ENCODE measurements at places on chromosomes 12 and 14.

- DNase-seq, result no peak
Measured at GRCh38 chr14:88931321-88932110, 107.1 kb downstream of the TTC8 start.

- no peak for DNase-seq
Measured at GRCh38 chr12:113683574-113683973, 211.9 kb upstream of the LHX5 start.

- no peak for DNase-seq
Measured at GRCh38 chr14:55901291-55901690, 216.9 kb upstream of the PELI2 start.

DNA sequence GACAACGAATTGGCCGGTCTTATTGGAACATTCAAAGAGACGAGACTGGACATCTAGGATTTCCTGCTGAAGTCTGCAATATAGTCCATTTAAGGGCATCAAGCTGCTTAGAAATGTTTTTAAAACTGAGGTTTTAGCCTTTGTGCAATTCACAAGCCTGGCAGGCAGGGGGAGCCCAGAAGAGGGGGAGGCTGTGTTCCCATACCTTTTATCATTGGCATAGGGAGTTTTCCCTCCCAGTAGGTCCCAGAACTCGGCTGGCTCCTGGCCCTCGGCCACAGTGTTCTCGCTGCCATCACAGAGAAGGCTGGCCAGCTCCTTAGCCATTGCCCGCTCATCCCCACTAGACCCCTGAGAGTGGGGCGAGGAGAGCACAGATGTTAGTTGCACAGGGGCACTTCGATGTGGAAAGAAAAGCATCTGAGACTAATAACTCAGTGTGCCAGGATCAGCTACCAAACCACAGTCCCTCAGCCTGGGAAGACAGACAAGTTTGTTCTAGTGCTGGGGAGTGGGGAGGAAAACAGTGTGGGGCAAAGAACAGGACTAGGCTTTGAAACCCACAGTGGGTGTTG is 15.1 kb downstream of the AVIL start:
- DNase-seq, result no peak

DNA sequence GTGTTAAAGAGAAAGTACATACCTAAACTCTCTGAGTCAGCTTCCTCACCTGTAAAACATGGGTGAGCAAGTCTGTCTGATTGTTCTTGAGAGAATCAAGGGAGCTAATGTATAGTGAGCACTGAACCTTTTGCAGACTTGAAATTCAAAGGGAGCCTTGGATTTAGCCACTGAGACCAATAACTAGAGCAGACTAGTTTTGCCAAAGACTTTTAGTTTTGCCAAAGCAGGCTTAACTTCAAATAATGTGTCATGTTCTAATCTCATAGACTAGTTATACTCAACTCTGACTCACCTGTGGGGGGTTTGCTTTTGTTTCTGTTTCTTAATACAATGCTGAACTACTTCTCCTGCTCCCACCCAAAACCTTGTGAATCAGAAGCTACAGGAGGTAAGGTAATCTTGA is 123.7 kb downstream of the SLC25A21 start:
- DNase-seq, result no peak

GRCh38 chr14:80491131-80491530 is 279.8 kb upstream of the DIO2 start:
- DNase-seq, result no peak

DNA sequence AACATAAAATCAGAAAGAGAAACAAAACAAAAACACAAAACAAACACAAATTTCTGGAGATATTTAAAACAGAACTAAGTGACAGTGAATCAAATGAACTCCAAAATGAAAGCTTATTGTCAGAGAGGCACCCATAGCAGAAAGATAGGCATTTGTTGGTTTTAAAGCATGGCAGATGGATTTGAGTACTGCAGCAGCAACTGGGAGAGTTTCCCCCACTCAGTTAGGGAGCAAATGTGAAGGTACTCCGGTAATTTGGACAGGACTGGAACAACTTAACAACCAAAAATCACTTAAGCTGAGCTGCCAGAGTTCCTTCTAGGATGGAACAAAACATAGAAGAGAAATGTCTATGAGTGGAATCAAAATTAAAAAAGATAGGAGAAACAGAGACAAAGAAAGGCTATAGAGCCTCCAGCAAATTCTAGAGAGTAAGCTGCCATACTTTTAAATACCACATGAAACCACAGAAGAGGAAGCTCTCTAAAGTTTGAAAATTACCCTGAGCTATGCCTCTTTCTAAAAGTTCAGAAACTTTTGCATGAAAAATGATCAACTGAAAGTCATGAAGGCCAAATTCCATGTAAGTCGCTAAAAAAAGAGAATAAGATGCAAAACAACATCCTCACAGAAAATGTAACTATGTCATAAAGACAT is 1248.3 kb upstream of the USP15 start:
- DNase-seq, result no peak

DNA sequence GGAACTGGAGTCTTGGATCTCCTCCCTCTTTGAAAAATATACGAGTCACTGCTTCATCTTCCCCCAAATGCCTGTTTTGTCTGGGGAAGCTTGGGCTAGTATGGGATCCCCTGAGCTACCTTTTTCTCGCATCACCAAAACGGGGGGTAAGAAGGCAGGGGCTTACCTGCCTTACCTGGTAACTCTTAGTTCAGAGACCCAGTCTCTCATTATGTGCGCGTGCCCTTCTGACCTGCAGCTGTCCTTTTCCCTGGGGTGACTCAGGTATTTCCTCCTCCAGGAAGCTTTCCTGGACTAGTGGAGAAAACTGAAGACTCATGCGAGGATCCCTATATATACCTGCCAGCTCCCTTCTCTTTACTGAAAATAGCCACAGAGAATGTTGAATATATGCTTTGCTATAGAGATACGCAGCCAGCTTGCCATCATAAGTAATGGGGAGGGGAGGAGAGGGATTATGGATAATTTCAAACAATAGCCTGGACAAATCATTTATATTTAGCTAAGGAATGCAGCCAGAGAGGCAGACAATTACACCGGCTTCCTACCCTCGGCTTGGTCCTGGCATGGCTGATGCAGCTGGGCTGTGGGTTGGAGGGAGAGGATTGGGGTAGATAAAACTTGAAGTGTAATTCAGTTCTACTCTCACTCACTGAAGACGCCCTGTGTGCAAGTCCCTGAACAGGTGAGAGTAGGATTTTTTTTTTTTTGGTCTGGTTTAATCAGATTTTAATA is 1.1 kb downstream of the TSPAN9 start:
- no peak for DNase-seq

DNA sequence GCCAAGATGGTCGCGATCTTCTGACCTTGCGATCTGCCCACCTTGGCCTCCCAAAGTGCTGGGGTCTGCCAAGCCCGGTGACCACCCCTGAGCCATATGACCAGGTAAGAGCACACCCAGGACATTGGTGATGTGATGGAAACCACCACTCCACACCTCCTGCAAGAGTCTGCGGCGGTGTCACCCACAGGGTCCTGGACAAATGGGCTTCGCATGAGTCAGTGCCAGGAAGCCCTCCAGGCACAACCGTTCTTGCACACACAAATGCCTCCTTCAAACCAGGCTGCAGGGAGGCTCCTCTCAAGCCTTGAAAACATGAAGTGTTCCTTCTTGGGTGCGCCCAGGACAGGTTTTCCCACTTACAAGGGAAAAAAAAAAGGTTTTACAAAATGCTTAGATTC is 16.6 kb downstream of the PITPNM2 start:
- DNase-seq, result no peak

DNA sequence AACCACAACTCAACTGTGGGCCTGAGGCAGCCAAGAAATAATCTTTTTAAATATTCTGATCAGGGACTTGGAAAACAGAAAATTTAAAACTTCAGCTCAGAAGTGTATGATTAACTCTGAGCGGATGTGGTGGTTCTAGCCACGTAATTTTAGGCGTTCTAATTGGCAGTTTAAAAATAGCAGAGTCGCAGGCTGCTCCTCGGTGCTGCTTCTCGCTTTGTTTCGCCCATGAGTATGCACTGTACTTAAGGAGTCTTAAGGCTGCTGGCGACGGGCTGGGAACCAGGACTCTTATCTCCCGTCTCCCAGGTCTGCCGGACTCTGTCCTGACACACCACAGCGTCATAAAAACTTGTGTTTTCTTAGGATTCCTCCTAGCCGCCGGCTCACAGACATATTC is 113.4 kb upstream of the PELI2 start:
- DNase-seq, result no peak

DNA sequence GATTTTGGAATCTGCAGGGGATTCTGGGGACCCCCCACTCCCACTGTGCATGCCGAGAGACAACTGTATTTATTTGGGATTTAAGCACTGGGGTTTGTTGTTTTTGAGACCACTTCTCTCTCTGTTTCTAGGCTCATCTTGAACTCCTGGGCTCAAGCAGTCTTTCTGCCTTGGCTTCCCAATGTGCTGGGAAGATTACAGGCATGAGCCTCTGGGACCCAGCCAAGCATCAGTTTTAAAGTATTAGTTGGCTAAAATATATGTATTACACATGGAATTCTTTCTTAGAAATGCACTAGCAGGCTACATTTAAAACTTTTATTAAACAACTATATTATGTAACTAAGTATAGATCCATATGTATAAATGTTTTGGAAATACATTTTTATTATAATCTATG is 78.3 kb downstream of the AEBP2 start:
- no peak for DNase-seq

- DNase-seq, result no peak
Measured at GRCh38 chr12:65613692-65614091, 210.6 kb upstream of the HMGA2 start.

DNA sequence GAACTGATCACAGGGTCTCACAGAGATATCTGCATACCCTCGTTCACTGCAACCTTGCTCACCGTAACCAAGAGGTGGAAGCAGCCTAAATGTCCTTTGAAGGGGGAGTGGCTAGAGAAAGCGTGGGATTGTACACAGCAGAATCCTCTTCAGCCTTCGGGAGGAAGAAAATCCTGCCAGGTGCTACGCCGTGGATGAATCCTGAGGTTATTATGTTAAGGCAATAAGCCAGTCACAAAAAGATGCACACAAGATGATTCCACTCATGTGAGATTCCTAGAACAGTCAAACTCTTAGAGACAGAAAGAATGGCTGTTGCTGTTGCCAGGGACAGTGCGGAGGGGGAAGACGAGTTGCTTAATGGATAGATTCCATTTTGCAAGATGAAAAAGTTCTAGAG is 39.6 kb upstream of the SFSWAP start:
- no peak for DNase-seq

- DNase-seq, result no peak
Measured at GRCh38 chr12:100793182-100793581, 1.4 kb upstream of the ANO4 start.

- DNase-seq, result no peak
Measured at GRCh38 chr14:79056879-79057278, 886.7 kb downstream of the NRXN3 start.

- DNase-seq, result no peak
Measured at GRCh38 chr12:75058228-75058627, 151.4 kb downstream of the KCNC2 start.

GRCh38 chr14:50656776-50657175 is 11.3 kb downstream of the SAV1 start:
- DNase-seq, result no peak

GRCh38 chr12:52089491-52089890 is 10.0 kb downstream of the SMIM41 start:
- no peak for DNase-seq

DNA sequence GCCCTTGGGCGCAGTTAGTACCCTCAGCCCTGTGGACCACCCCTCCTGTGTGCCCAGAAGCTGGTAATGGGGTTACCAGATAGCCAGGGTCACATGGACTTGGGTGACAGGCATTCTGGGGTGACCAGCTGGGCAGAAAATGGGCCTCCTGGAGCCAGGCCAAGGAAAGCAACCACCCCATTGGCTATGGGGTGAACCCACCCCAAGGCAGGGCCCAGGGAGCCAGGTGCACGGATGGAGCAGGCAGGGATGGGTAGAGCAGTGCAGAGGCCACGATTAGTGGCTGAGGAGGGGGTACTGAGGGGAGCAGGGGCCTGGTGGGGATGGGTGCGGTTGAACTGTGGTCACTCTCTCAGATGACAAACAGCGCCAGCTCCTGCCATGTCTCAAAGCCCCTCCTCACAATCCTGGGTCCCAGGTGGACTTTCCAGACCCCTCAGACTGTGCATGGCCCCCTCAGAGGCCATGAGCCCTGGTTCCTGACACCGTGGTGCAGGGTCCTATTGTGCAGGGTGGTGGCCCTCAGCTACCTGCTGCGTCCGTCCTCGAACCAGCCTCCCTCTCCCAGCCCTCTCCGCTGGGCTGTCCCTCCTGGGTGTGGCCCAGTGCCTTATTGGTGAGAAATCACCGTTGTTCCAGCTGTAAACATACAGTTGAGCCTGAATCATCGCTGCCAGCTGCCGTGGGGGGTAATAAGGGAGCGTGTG is 23.4 kb upstream of the BEGAIN start:
- DNase-seq, result no peak

GRCh38 chr14:98932431-98933325 is 339.3 kb downstream of the BCL11B start:
- DNase-seq, result no peak

- DNase-seq, result no peak
Measured at GRCh38 chr14:99267837-99268781, 3.9 kb downstream of the BCL11B start.

DNA sequence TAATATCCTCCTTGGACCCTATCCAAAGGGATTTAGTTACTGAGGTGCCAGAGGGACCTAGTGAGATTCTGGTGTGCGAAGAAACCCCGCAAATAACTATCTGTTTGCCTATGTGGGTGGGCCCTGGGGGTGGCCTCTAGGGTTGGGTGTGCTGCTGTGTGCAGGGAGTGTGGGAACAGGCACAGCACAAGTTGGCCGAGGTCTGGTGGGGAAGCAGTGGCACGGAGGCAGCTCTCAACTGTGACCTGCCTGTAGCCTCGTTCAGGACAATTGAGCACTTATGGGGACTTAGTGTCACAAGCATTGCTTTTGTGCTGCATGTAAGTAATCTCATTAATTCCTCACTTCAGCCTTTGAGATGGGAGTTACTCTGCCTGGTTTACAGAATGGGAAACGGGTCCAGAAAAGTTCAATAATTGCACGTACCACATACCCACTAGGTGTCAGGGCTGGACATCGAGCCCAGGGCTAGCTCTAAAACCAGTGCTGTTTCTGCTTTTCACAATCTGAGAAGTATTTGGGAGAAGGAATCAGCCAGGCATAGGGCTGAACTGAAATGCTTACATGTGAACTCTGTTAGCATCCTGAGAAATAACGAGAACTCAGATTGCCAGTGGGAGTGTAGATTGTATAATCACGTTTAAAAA is 58.8 kb downstream of the TECPR2 start:
- DNase-seq, result no peak

DNA sequence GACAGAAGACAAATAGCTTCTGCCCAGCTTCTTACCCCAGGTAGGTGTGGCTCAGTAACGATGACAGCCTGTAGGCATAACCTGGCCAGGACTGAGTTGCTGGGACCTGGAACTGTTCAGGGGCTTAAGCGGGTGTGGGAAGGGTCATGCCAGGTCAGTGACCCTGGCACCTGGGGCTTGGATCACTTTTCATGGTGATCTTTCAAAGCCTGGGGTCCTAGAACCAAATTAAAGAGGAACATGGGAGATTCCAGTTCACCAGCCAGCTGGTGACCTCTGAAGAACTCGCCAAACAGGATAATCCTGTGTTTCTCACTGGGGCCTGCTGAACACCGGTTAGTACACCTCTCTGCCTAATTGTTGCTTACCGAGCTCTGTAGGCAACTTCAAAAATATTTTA is 102.6 kb upstream of the LMNTD1 start:
- DNase-seq, result no peak

GRCh38 chr12:94284046-94284445 is 135.7 kb downstream of the PLXNC1 start:
- no peak for DNase-seq

GRCh38 chr12:101763246-101763931 is 24.1 kb upstream of the SYCP3 start:
- DNase-seq, result no peak

GRCh38 chr14:99342906-99343305 is 70.9 kb upstream of the BCL11B start:
- no peak for DNase-seq
